ENCODE measurements at places on chromosomes 5 and 9. TPM values are rescaled to one million over a fixed set of nuclear protein-coding genes. Genes with fewer than 3 reads are reported as not detected.

The SEMA5A gene
- 26.5 TPM for total RNA-seq

The DMAC1 gene
- 97.8 TPM for total RNA-seq

The CATSPER3 gene
- total RNA-seq, result 0.31 TPM

The SCGB3A1 gene
- total RNA-seq, result 1.8 TPM

The PCDHA9 gene
- 0.04 TPM for total RNA-seq

The GABBR2 gene
- 0.35 TPM for total RNA-seq

The CAMK4 gene
- total RNA-seq, result 7.5 TPM

- DNase-seq, result peak; percentile 26
These were observed 219.6 kb downstream of the CTNND2 start for GRCh38 chr5:11684607-11685006.

GRCh38 chr5:145968970-145969713 lies 32.8 kb downstream of the SH3RF2 start:
- DNase-seq, result no peak

- DNase-seq, result peak; percentile 16
These were observed 59.5 kb upstream of the GNE start for GRCh38 chr9:36317766-36318165.

GRCh38 chr5:97004423-97005060 lies 68.7 kb downstream of the LNPEP start:
- no peak for DNase-seq

DNA sequence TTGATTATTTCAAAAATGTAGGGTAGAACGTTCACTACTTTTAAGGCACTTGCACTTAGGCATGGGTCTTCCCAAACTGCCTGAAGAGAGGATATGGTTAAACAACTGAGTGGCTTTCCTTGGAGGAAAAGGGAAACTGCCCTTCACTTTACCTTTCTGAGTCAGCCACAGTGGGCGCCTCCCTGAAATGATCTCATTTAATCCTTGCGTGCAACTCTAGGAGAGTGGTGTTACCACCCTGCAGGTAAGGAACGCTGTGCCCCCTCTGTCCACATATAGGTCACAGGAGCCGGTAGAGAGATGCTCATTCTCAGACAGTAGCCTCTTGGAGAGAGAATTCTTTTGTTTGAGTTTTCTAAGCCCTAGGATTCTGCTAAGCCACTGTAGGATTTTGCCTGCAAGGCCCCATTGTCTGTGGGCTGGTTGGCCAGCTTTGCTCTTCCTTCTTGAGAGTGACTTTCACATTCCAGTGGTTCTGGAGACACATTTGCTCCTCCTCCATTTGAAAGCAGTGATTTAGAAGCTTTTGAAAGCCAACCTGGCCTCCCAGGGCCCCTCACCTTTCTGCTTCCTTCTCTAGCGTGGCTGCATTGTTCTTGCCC lies 110.3 kb upstream of the CTSL start:
- no peak for DNase-seq

GRCh38 chr5:14138608-14139540 lies 4.3 kb upstream of the TRIO start:
- peak; percentile 78 for DNase-seq

DNA sequence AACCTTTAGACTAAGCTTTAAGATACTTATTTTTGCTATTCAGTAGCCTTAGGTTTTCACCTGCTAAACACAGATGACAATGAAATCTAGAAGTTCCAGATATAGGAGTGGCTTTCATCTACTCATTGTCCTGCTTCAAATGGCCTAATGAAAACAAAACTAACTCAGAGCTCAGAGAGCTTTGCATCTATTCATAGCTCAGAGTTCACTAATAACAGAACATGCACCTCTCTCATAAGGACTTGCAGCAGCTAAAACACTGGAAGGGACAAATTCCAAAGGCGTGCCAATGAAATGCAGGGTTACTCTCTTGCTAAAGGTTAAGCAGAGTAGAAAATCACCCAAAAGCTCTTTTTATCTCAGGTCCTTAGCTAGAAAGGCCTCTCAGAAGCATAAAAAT lies 29.0 kb downstream of the SLC31A2 start:
- DNase-seq, result no peak

DNA sequence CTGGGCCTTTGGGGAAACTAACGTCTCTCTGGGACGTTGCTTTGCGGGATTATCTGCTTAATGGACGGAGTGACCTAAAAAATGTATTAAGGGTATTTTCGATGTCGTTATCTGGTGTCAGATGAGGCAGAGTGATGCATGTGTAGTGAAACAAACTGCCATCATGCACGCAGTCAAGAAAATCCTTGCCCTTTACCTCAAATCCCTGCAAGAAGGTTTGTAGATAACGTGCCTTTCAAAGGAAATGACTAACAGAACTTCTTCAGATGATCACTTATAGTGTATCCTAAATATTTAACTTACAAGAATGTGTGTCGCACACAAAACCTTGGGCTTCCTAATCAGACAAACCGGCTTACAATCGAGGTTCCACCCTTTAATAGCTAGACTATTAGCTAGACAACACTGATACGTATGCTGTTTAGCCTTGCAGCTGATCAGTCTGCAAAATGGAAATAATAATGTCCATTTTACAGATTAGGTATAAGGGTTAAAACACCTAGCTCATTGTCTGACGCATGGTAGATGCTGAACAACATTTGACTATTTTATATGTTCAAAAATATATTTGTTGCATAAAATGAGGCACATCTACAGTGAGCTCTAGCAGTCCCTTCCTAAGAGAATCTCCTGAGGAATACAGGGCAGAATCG lies 541 bp upstream of the TBCA start:
- DNase-seq, result no peak

- no peak for DNase-seq
These were observed 1.2 kb upstream of the GARIN3 start for GRCh38 chr5:157167214-157167621.
